SW 1271 (cell line): ENCODE measurements at places on chromosomes 4 and X.

DNA sequence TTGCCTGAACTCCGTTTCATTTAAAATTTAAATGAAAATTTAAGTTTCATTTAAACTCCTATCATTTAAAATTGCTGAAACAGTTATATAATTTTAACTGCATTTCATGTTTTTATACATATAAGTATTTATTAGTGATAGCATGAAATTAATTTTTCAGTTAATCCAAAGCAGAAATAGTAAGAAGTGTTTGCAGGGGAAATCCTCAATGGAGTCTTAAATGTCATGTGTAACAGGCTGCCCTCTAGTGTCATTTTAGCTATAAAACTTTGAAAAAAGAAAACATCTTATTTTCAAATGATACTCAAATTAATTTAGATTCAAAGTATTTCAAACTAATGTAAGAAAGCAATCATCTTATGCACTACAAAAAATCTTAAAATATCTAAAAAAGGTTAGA, 27.2 kb downstream of the TAPT1 start:
- peak; percentile 32 for DNase-seq

DNA sequence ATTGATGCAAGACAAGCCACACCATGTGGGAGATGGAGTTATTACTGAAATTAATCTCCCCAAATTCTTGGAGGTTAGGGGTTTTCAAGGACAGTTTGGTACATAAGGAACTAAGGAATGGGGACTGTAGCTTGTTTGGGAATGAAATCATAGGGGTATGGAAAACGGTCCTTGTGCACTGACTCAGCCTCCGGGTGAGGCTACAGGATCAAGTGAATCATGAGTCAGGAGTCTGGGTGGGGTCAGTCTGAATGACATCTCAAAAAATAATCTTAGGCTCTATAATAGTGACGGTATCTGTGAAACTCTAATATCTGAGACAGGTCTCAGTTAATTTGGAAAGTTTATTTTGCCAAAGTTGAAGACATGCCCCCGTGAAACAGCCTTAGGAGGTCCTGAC, 128.5 kb upstream of the CYSLTR1 start:
- DNase-seq = no peak

- DNase-seq = no peak
These were observed 15.0 kb downstream of the RPS4X start for GRCh38 chrX:72262077-72262476.

- no peak for DNase-seq
These were observed 10.0 kb downstream of the ADAM29 start for GRCh38 chr4:174928174-174928573.

GRCh38 chrX:153735274-153735673, 10.6 kb downstream of the ABCD1 start:
- peak; percentile 1 for DNase-seq

GRCh38 chr4:41640906-41641305, 102.9 kb downstream of the LIMCH1 start:
- no peak for DNase-seq

GRCh38 chr4:48796191-48796926, 16.3 kb upstream of the FRYL start:
- DNase-seq = no peak

GRCh38 chr4:126986828-126987227, 645.9 kb upstream of the INTU start:
- DNase-seq = no peak

DNA sequence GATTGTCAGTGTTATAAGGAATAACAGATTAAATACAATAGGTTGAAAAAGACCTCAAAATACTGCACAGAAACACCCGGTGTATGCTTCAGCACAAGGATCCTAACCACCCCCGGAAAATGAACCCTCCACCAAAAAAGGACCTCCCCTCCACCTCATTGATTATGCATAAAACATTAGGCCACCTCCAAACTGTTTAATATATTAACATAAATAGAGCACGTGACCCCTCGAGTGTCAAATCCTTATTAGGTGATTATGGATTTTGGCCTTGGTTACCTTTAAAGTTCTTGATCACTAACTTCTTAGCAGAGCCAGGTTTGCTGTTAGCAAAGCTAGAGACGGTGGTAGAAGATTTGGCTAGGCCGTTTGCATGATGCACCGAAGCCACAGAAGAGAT, 958 bp downstream of the CUL4B start:
- no peak for DNase-seq

DNA sequence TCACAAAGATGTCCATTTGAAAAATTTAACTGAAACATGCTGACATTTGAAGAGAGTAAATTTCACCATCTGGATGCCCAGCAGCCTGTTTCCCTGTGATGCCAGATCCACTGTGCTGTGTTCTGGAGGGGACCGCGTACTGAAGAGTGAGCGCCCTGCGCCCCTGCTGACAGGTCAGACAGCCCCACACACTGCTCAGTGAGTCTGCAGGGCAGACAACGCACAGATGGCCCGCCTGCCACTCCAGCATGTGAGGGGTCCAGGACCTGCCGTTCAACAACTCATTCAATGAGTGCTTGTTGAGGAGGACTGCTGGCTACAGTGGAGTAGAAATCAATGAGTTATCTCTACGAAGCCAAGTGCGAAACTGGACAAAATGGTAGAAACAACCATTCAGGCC, 49.2 kb downstream of the FGFRL1 start:
- DNase-seq = no peak

DNA sequence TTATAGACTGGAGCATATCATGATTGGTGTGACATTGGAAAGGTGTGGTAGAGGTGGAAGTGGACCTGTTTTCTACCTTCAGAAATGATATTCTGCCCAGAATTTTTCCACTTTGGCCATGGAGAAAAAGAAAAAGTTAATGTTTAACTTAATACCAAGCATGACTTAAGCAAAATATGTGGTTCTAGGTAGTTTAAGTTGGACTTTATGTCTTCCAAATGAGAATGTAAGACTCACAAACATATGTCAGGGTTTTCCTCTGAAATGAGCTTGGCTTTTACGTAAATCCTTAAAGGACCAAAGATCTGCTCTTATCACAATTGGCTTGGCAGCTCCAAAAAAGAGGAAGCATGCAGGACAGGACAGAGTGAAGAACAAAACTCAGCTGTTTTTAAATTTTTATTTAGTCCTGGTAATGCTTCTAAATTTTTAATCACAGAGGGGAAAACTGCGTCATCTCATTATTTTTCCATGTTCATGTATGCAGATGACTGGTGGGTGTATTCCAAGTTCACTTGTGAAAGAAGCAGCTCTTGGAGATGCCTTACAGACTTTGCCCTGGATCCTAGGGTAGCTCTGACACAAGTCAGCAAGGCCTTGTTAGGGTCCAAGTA, 98.2 kb downstream of the ANK2 start:
- DNase-seq = no peak

GRCh38 chrX:118755633-118756032, 28.2 kb downstream of the IL13RA1 start:
- no peak for DNase-seq

DNA sequence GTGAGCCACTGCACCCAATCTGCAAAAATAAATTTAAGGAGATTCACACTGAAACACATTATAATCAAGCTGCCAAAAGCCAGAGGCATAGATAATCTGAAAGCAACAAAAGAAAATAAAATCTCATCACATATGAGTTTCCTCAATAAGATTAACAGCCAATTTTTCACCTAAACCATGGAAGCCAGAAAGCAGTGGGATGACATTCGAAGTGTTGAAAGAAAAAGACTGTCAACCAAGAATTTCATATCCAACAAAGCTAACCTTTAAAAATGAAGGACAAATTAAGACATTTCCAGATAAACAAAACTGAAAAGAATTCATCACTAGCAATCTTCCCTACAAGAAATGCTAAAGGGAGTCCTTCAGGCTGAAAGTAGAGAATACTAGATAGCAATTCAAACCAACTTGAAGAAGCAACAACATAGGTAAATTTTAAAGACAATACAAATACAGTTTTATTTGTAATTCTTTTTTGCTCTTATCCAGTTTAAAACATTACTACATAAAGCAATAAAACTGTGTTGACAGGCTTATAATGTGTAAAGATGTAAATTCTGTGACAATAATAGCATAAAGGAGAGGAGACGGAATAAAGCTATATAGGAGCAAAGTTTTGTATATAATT, 23.1 kb upstream of the KLHL8 start:
- DNase-seq = no peak

DNA sequence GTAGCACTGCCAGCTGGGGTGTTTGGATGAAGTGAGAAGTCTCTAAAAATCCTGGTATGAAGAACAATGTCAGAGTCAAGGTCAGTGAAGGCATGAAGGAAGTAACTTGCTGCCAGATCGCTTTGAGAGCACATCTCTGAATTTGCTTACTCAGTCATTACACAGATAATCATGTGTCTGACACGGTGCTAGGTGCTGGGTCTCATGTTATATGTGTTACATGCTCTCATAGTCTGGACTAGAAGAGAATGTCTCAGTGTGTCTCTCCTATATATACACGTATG, 337.9 kb downstream of the ARHGAP10 start:
- DNase-seq = no peak

GRCh38 chr4:150431221-150431620, 150.7 kb upstream of the MAB21L2 start:
- no peak for DNase-seq

GRCh38 chr4:148420397-148420796, 21.8 kb downstream of the NR3C2 start:
- DNase-seq = no peak

GRCh38 chrX:150205011-150205410, 158.1 kb upstream of the MAMLD1 start:
- DNase-seq = no peak

DNA sequence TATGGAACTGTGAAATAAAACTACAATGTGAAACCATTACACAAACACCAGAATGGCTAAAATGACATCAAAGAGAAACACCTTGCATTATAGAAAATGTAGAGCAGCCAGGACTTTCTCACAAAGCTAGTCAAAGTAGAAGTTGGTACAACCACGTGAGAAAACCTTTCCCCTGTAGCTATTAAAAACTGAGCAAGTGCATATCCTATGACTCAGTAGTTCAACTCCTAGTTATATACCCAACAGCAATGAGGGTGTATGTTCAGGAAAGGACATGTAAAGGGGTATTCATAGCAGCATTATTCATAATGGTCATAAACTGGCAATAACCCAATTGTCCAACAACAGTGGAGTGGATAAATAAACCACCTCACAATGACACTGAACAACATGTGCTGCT, 177.5 kb upstream of the NUDT10 start:
- DNase-seq = no peak

GRCh38 chr4:10031668-10032590, 10.6 kb upstream of the SLC2A9 start:
- DNase-seq = no peak

- DNase-seq = no peak
These were observed 16.0 kb upstream of the TLR8 start for GRCh38 chrX:12890467-12890866.

GRCh38 chrX:39805022-39805421, 292.7 kb downstream of the BCOR start:
- no peak for DNase-seq

DNA sequence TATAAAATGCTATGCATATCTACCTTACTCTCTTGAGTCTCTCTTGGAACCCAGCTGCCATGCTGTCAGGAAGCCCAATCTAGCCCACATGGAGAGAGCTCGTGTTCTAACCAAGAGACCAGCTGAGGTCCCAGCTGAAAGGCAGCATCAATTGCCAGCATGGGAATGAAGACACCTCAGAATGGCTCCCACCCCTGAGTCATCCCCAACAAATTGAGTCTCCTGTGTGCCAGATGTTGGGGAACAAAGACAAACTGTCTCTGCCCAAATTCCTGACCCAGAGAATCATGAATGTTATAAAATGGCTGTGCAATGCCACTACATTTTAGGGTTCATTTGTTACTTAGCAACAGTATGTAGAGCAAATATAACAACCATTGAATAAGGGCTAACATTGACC, 105.2 kb upstream of the STX18 start:
- no peak for DNase-seq

DNA sequence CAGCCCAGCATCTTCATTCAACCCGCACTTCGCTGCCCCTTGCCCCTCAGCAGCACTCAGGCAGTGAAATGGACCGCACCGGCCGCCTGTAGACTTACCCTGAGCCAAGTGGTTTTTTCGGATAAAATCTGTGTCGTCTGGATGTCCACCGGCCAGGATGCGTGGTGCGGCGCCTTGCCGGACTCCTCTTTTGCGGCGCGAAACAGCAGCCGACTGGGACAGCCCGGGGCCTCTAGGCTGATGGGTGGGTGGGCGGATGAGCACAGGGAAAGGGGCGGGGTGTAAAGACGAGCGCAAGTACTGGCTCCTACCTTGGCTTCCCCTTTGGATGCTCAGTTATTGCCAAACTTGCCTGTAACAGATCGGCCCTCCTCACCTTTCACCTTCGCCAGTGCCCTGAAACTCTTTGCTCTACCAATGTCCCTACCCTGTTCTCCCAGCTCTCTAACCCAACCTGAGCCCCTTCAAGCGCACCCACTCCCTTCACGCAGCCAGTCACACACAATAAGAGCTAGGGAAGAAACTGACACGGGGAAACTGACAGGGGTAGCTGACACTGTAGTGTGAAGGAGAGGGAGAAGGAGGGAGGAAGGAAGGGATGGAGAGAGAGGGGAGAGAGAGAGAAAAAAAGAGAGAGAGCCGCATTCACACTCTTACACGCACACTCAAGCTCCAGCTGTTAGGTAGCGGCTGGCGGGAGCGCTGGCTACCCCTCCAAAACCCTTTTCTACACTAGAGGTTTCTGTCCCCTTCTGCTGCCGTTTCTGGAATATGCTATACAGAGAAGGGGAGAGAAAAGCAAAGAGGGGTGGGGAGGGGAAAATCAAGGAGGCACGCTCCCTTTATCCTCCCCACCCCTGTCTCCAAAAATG, 559 bp downstream of the TRPC5 start:
- DNase-seq = no peak

DNA sequence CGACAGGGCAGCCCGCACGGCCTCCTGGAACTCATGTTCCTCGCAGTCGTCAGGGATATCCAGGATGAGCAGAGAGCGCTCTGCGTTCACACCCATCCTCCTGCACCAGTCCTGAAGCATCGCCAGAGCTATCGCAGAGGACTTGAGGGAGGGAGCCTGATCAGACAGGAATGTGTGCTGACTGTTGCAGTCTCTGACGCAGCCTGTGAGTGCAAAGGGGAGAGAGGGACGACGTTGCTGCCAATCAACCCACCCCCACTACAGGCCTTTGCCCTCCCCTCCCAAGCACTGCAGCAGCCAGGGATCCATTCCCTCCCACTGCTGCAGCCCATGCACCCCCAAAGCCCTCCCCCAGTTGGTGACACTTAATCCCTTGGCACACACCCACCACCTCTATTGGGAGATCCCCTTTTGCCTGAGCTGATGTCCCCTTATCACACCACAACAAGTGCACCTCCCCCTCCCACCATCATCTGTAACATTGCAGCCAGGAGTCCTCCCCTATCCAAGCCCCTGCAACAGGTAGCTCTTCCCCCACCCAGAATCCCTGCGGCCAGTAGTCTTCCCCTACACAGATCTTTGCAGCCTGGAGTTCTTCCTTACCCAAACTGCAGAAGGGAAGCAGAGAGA, 897 bp downstream of the PNMA6F start:
- DNase-seq = no peak

- DNase-seq = peak; percentile 46
These were observed at the start of gene ARSJ for GRCh38 chr4:113979148-113979904. Gene ARSJ (minus strand): TSS chr4:113979647. CDS start chr4:113978834, 813 bp downstream.

- no peak for DNase-seq
These were observed 160.0 kb downstream of the FHIP1A start for GRCh38 chr4:151568966-151569365.

- DNase-seq = no peak
These were observed 17.4 kb downstream of the KLF3 start for GRCh38 chr4:38681281-38681991.
